ENCODE measurements at places on chromosomes 12 and 14.

DNA sequence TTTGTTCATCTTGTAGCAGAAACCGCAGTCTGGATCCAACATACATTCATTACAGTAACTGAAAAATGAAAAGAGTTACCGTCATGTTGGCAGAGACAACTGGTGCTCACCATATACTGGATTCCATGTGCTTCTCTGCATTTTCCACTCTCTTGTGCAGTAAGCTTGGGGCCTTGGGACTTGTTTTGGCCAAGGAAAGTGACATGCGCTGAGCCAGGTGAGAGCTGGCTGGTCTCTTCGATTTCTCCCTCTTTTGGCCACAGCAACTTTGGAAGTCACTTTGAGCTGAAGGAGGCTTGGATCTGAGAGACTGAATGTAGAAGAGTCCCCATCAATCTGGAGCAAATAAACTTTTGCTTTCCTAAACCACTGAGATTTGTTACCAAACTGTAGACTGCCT, 210.6 kb upstream of the ABCD2 start:
- no peak for DNase-seq

DNA sequence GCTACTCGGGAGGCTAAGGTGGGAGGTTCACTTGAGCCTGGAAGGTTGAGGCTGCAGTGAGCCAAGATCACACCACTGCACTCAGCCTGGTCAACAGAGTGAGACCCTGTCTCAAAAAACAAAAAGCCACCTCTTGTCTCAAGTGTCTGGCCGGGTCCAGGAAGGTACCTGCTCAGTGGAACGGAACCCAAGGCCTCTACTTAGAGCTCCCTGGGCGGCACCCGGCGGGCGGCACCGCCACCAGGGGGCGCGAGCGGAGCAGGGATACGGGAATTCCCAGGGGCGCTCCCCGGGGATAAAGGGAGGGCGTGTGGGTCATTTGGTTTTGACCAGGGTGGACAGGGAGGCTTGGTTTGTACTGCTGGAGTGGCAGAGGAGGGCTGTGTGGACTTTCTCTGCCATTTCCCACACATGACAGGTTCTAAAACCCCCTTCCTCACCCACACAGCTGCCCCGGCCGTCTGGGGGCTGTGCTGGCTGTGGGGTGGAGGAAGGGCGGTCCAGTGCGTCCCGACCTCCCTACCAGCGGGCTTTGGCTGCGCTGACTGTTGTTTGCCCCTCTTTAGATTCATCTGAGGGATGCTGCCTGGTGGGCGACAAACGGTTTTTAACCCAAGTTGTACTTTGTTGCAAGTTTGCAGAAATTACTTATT, 91.4 kb downstream of the SETD3 start:
- no peak for DNase-seq

- peak; percentile 64 for DNase-seq
These were observed 31.7 kb upstream of the TUBA1C start for GRCh38 chr12:49232940-49233841.

GRCh38 chr14:67360470-67361206, 510 bp downstream of the EIF2S1 start:
- DNase-seq = no peak

GRCh38 chr14:93269341-93270068, 62.4 kb downstream of the UBR7 start:
- peak; percentile 41 for DNase-seq

DNA sequence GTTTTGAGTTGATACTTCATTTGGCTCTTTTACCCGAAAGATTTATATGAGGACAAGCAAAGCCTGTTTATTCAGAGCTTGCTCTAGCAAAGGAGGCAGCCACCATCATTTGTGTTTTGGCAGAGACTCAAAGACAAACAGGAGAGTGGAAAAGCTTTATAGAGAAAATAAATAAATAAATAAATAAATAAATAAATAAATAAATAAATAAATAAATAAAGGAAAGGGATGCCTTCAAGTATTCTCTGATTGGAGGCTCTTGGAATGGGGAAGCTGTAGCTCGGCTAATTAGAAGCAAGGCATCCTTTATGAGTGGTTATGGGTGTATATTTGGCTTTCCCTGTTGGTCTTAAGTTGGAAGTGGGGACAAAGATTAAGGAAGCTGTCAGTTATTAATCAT, 229.8 kb downstream of the RASSF9 start:
- no peak for DNase-seq

Measured in anterior cingulate cortex (tissue), 58 donors.